ENCODE measurements at places on chromosomes 2 and 18. TPM values are rescaled to one million over a fixed set of nuclear protein-coding genes. Genes with fewer than 3 reads are reported as not detected.

Gene KCNE4
- 1.5 TPM for total RNA-seq

Gene FBLN7
- 5.3 TPM for total RNA-seq

Gene EDAR
- not detected for total RNA-seq

Gene CABLES1
- total RNA-seq: 7.0 TPM

Gene NCKAP5
- 25.3 TPM for total RNA-seq

Gene LMAN1
- total RNA-seq: 53.2 TPM

GRCh38 chr2:25551316-25551715 lies 122.1 kb downstream of the DTNB start:
- no peak for DNase-seq

GRCh38 chr2:149716687-149717086 lies 129.1 kb upstream of the MMADHC start:
- no peak for DNase-seq

- DNase-seq: no peak
Measured at GRCh38 chr2:213934560-213934959, 476.3 kb upstream of the VWC2L start.

DNA sequence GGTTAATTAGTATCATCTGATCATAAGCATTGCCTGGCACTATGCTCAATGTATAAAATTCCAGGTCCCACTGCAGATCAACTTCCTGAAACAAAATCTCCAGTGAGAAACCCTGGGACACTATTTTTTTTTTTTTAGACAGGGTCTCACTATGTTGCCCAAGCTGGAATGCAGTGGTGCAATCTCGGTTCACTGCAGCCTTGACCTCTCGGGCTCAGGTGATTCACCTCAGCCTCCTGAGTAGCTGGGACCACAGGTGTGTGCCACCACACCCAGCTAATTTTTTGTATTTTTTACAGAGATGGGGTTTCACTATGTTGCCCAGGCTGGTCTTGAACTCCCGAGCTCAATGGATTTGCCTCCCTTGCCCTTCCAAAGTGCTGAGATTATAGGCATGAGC lies 31.1 kb downstream of the DTNB start:
- no peak for DNase-seq

DNA sequence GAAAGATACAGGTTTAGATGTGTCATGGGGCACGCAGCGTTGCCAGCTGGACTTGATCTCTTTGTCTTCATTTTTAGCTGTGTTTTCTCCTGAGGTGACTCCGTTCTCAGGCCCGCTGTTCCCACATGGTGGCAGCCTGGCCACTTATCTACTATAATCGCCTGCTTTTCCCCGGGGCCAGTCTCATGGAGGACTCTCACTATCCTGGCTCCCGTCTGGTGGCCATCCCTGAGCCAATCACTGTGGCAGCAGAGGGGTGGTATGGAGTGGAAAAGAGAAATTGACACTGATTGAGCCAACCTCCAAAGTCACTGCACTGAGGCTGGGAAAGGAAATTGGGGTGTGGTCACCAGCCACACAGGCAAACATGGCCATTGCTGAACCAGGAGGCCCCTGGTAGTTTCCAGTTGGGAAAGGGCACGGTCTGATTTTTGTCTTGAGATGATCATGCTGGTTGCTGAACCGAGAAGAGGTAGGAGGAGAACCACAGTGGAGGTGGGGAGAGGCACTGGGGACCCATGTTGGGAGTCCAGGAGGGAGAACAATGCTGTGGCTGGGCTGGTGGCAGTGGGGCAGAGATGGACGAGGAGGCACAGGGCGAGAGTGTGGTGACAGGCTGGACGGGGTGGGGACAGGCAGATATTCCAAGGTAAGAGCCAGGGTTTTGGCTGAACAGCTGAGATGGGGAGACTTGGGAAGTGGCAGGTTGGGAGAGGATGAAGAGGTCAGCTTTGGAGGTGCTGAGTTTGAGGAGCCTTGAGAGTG lies 45.6 kb downstream of the KCNIP3 start:
- no peak for DNase-seq

- no peak for DNase-seq
Measured at GRCh38 chr2:9725106-9725505, 94.3 kb upstream of the YWHAQ start.
